ENCODE measurements at places on chromosomes 5 and 9. TPM values are rescaled to one million over a fixed set of nuclear protein-coding genes. Genes with fewer than 3 reads are reported as not detected.
A peak's percentile ranks its signal among the peaks of the same experiment; 100 is the strongest.

GRCh38 chr5:147417135-147417813 is 92.6 kb downstream of the DPYSL3 start:
- no peak overlapping the region for H3K27ac ChIP-seq
- H3K36me3 ChIP-seq: peaks cover 23% of the 10 kb centered on the region
- H3K27me3 ChIP-seq: no peaks in the 10 kb centered on the region
- peak; percentile 72 for DNase-seq
- H3K4me1 ChIP-seq: peaks cover 8% of the 10 kb centered on the region
- no peak overlapping the region for H3K4me3 ChIP-seq

DNA sequence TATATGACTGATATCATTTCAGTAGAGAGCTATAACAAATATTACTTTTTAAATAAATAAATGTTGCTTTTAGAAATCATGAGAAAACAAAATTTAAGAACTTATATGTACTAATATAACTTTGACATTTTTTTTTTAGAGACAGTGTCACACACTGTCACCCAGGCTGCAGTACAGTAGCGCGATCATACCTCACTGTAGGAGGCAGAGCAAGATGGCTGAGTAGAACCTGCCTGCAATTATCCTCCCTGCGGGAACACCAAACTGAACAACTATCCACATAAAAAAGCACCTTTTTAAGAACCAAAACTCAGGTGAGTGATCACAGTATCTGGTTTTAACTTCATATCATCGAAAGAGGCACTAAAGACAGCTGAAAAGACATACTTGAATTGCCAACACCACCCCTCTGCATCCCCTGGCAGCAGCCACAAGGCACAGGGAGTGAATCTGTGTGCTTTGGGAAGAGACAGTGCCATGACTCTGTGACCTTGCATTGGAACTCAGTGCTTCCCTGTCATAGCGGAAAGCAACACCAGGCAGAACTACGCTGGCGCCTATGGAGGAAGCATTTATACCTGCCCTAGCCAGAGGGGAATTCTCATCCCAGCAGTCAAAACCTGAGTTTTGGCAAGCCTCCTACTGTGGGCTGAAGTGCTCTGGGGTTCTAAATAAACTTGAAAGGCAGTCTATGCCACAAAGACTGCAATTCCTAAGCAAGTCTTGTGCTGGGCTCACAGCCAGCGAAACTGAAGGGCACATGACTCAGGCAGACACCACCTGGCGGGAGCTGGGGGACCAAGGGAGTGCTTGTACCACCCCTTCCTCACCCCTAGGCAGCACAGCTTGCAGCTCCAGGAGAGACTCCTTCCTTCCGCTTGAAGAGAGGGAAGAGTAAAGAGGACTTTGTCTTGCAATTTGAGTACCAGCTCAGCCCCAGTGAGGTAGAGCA is 142.7 kb downstream of the FBXL17 start:
- no peak overlapping the region for H3K27ac ChIP-seq
- no peaks in the 10 kb centered on the region for H3K27me3 ChIP-seq
- H3K36me3 ChIP-seq: no peaks in the 10 kb centered on the region
- no peak overlapping the region for H3K4me3 ChIP-seq

Gene LYRM7
- total RNA-seq: 12.6 TPM

DNA sequence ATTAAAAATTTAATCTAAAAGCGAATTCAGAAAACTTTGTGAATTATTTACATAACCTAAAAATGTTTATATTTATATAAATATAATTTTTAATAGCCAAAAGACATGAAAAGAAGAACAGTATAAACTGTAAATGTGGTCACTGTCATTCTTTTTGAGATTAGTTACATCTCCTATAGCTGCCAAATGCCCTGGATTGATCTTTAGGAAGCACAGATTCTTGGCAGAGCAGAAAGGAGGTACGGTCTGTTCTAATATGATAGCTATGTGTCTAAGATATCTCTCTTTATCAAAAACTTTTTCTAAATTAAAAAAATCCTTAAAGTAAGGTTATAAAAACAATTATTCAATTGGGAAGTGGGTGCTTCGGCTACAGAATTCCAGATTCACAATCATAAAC is 151.0 kb downstream of the LPAR1 start:
- no peak overlapping the region for H3K27ac ChIP-seq
- no peaks in the 10 kb centered on the region for H3K36me3 ChIP-seq
- no peaks in the 10 kb centered on the region for H3K4me1 ChIP-seq
- DNase-seq: no peak
- no peak overlapping the region for H3K4me3 ChIP-seq

DNA sequence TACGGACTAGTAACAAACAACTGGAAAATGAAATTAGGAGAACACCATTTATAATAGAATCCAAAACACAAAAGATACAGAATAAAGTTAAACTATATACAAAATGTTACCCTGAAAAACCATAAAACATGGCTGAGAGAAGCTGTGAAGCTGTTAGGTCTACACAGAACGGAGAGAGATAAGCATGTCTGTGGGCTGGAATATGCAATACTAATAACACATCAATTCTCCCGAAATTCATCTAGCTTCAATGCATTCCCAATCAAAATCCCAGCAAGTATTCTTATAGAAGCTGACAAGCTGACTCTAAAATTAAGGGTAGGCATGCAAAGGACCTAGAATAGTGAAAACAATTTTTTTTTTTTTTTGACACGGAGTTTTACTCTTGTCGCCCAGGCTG is 32.5 kb downstream of the CAMSAP1 start:
- H3K36me3 ChIP-seq: peaks cover 5% of the 10 kb centered on the region
- peaks cover 3% of the 10 kb centered on the region for H3K4me1 ChIP-seq
- H3K27me3 ChIP-seq: no peaks in the 10 kb centered on the region
- DNase-seq: no peak
- H3K4me3 ChIP-seq: no peak overlapping the region
- no peak overlapping the region for H3K27ac ChIP-seq

GRCh38 chr9:18477719-18478118 is 3.8 kb downstream of the ADAMTSL1 start:
- H3K4me1 ChIP-seq: peaks cover 3% of the 10 kb centered on the region
- H3K36me3 ChIP-seq: no peaks in the 10 kb centered on the region
- H3K27ac ChIP-seq: no peak overlapping the region
- H3K4me3 ChIP-seq: no peak overlapping the region
- DNase-seq: no peak
- H3K27me3 ChIP-seq: no peaks in the 10 kb centered on the region

- no peak overlapping the region for H3K27ac ChIP-seq
- no peak for DNase-seq
- no peaks in the 10 kb centered on the region for H3K27me3 ChIP-seq
Measured at GRCh38 chr9:96071815-96072124, 196.3 kb downstream of the ERCC6L2 start.

DNA sequence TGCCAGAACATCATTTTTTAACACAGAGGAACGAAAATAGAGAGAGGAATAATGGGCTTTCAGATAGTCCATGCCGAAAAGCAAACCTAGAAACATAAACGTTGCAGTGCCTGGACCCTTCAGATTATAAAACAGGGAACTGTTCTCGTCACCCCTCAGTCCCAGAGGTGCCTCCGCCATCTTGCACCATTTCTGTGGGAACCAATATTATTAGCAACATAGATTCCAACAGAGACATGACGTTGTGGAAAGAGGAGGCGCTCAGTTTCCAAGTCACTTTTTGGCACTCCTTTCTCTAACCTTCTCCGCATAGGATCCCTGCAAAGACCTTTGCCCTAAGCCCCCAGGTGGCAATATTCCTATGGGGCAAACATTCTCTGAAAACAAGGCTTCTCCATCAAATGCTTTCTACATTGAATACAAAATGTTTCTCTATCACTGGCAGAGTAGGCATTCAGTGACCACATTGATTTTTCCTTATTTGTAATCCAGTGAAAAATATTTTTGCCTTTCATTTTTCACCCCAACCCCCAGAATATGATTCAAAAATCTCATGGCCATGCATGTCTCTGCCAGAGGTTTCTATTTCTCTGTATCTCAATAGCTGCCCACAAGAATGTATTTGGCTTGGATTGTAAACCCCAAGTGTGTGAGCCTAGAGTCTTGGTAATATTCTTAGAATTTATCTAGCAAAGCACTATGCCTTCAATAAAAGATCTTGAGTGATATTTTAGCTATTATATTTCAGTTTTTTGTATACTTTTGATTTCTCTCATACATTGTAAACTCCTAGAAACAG is 500.8 kb upstream of the WWC1 start:
- H3K4me1 ChIP-seq: peaks cover 4% of the 10 kb centered on the region
- no peaks in the 10 kb centered on the region for H3K27me3 ChIP-seq
- no peak for DNase-seq
- H3K4me3 ChIP-seq: no peak overlapping the region

Gene TAF7
- 98.2 TPM for total RNA-seq

- H3K4me3 ChIP-seq: no peak overlapping the region
- no peaks in the 10 kb centered on the region for H3K27me3 ChIP-seq
- H3K36me3 ChIP-seq: no peaks in the 10 kb centered on the region
- H3K4me1 ChIP-seq: no peaks in the 10 kb centered on the region
- no peak for DNase-seq
Measured at GRCh38 chr9:116495725-116496124, 191.4 kb upstream of the TRIM32 start.

Gene IFNA2
- total RNA-seq: not detected

GRCh38 chr5:74092766-74093165 is 466.8 kb downstream of the ARHGEF28 start:
- no peaks in the 10 kb centered on the region for H3K36me3 ChIP-seq
- H3K4me1 ChIP-seq: no peaks in the 10 kb centered on the region
- no peak overlapping the region for H3K27ac ChIP-seq

- H3K27me3 ChIP-seq: no peaks in the 10 kb centered on the region
- no peaks in the 10 kb centered on the region for H3K36me3 ChIP-seq
- no peak overlapping the region for H3K27ac ChIP-seq
- no peaks in the 10 kb centered on the region for H3K4me1 ChIP-seq
Measured at GRCh38 chr5:39411061-39411460, 13.7 kb downstream of the DAB2 start.
